ENCODE measurements at places on chromosomes 7 and 10.

- DNase-seq = no peak
These were observed 1.7 kb upstream of the CACNA2D1 start for GRCh38 chr7:82445271-82445670.

DNA sequence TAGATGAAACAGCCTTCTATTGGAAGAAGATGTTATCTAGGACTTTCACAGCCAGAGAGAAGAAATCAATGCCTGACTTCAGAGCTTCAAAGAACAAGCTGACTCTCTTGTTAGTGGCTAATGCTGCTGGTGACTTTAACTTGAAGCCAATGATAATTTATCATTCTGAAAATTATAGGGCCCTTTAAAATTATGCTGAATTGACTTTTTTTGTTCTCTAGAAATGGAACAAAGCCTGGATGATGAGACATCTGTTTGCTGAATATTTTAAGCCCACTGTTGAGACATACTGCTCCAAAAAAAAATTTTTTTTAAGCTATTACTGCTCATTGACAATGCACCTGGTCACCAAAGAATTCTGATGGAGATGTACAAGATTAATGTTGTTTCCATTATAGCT is 189.2 kb downstream of the MBL2 start:
- no peak for DNase-seq

- no peak for DNase-seq
These were observed 149.3 kb upstream of the CTTNBP2 start for GRCh38 chr7:118022546-118022945.

- DNase-seq = peak; percentile 88
These were observed 67.3 kb downstream of the VWA2 start for GRCh38 chr10:114306116-114306973.

DNA sequence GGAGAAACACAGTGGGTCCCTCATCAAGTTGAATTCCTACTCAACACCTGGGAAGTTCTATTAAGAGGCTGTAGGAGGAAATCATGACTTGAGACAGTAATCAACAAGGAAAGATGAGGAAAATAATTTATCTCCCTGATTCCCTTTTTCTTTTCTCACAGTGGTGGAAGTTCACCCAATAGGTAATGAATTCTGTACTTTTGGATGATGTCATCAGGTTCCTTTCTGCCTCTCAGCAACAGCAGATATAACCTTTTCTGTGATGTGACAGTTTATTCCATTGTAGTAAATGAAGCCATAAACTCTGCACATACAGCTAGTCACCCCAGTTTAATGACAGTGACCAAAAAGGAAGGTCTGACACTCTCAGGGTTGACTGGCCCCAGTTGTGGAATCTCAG is 1265.0 kb downstream of the NXPH1 start:
- DNase-seq = no peak

DNA sequence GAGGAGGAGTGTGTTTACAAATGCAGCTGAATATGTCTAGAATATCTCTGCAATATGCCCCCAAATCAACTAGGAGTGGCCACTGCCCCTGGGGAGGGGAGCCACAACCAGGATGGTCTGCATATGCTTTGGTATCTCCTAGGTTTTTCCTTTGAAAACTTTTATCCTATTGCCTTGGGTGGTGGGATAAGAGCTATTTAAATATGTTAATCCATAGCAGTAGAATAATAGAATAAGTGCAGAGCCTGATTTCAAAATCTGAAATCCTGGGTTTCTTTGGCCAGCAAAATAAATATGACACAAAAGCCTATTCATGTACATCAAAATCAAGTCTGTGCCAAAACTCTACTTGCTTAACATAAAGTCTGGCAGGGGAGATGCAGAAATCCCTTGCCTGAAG is 79.6 kb upstream of the FGFR2 start:
- DNase-seq = no peak

GRCh38 chr7:130941322-130942210 is 207.6 kb upstream of the KLF14 start:
- no peak for DNase-seq

- DNase-seq = no peak
These were observed 53.0 kb upstream of the NAMPT start for GRCh38 chr7:106337754-106338153.

DNA sequence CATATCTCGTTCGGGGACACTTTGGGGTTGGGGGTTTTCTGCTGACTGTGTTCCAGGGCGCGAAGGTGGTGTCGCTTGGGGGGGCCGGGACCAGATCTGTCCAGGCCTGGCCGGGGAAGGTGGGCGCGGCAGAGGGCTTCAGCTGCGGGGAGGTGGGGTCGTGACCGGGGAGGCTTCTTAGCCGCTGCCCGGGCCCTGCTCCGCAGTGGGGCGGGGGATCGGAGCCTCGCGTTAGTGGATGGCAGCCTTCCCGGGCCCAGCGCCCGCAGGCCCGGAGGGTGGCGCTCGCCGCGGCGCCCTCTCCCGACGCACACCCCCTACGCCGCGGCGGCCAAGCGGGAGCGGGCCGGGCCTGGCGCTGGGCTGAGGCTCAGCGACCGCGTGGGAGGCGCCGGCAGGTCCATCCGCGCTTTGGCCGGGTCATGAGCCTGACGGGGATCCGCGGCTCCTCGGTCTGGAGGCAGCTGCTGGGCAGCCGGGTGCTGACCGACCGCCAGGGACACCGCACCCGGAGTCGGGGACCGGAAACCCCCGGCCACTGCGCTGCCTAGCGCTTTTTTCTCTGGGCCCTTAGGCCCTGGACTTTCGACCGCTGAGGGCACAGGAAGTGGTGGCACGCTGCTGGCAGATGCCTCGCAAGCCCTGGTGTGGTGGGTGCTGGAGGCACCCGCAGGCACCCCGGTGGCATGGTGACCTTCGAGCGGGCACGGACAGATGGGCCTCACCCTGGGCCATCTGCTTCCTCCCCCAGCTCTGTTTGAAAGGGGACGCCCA is 1.2 kb downstream of the AGAP3 start:
- peak; percentile 79 for DNase-seq

- DNase-seq = no peak
These were observed 123.3 kb downstream of the NRCAM start for GRCh38 chr7:108332937-108333336.

All from AG20443 (cell line).